ENCODE measurements at places on chromosomes 7 and 10.

DNA sequence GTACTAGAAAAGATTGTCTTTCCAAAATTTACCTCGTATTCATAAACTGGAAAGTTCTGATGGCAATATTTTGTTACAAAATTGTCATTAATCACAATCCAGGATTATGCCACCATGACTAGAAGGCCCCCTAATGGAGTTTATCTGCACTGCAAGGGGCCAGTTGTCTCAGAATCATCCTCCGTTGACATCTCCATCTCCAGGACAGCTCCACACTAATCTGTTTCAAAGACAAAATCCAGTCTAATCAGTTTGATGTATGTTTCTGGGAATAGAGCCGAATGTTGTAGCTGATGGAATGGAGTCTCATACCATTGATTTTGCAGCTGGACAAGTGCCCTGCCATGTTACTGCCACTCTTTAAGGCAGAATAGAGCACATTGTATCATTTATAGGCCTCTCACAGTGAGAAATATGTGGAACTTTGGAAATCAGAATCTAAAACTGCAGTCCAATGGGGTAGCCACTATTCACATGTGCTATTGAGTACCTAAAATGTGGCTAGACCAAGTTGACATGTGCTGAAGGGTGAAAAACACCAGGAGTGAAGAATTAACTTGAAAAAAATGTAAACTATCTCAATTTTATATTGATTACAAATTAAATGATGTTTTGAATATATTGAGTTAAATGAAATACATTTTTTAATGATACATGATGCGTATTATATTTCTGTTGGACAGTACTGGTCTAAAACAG is 38.3 kb upstream of the TOMM7 start:
- no peak for DNase-seq

DNA sequence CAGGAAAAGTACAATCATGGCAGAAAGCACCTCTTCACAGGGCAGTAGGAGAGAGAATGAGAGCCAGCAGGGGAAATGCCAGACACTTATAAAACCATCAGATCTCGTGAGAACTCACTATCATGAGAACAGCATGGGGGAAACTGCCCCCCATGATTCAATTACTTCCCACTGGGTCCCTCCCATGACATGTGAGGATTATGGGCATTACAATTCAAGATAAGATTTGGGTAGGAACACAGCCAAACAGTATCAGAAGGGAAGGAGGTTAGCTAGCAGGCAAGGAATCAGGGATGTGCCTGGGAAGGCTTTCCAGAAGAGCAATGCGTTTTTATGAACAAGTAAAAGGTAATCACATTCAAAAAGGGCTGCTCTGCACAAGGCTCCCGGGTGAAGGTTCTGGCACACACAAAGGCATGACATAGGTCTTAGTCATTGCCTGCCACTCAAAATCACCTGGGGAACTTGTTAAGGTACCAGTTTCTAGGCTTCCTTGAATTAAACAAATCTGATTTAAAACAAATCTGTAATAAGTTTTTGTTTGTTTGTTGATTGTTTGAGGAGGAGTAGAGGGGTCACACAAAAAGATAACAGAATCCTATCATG is 40.9 kb downstream of the BMPER start:
- DNase-seq = no peak

DNA sequence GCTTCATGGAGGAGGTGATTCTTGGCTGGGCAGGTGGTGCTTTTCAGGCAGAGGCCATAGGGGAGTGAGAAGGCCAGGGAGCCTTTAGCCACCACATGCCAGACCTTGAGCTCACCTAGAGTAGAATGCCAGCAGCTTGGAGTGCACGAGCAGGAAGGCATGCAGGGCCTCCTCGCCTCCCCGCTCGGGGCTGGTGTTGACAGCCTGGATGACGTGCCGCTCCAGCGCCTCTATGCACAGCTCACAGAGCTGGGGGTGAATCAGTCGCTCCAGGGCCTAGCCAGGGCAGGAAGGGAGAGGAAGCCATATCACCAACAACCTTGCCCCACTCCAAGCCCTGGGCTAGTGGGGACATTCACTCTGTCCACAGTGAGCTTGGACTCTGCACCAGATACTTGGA is 15.7 kb downstream of the HPS1 start:
- no peak for DNase-seq

DNA sequence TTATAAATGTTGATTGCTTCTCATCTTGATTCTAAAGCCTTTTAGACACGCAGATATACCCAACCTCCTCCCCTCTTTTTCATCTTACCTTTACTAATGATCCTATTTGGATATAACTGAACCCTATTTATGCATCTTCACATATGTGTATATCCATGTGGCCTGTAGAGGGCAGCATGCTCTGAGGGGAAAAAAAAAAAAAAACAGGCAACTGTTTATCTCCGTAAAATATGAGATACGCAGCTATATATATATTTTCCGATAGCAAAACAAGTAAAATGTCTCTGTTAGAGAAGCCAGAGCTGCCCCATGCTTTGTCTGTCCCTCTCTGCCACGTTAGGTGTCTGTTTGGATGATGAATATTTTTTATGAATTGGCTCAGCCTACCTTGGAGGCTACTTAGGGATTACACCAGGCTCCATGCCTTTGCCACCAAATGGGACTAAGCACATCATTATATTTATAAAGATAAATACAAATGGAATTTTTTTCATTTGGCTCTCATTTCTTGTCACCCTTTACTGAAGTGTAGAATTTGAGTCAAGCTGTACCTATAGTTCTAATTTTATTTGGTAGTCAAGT is 174.8 kb upstream of the FZD1 start:
- DNase-seq = peak; percentile 54

- DNase-seq = no peak
Measured at GRCh38 chr7:110204527-110204926, 886.4 kb upstream of the LRRN3 start.

- no peak for DNase-seq
Measured at GRCh38 chr10:69102440-69102839, 14.5 kb downstream of the SRGN start.

DNA sequence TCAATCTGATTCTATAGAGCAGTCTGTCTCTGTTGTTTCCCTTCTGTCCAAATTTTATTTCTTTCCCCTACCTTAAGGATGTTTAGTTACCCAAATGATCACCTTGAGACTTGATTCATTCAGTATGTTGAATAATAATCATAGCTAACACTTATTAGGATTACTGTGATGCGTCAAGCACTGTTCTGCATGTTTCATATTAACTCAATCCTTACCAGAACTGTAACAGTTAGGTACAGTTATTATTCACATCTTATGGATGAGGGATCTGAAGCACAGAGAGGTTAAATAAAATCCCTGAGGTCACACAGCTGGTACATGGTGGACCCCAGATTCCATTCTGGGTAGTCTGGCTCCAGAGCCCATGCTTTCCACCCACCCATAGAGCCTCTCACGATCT is 97.9 kb upstream of the SAMD8 start:
- DNase-seq = no peak

- no peak for DNase-seq
Measured at GRCh38 chr7:129797214-129797789, 155.5 kb downstream of the UBE2H start.

GRCh38 chr7:50960621-50961310 is 178.1 kb upstream of the GRB10 start:
- no peak for DNase-seq

- peak; percentile 33 for DNase-seq
Measured at GRCh38 chr10:91556691-91557566, 75.9 kb downstream of the PPP1R3C start.

- DNase-seq = no peak
Measured at GRCh38 chr7:73504017-73504416, 18.1 kb downstream of the BAZ1B start.

All from fibroblast of skin of abdomen (primary cell).